ENCODE measurements at places on chromosomes 11 and 22.

DNA sequence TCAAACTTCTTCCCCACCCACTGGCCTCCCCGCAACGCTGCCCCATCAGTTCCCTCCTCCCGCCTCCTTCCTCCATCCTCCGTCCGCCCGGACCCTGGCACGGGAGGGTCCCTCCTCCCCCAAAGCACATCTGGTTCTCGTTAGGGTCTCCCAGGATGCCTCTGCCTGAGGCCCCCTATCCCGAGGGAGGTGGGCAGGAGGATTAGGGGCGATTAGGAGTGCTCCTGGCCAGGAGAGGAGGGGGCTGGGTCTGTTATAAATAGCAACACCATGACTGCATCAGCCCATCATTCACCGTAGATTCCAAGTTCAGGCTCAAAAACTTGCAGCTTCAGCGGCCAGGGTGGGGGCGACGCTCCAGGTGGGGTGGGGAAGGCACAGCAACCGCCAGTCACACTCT, 10.4 kb downstream of the MYRF start:
- no peak for DNase-seq

GRCh38 chr11:10878408-10879214, 20.8 kb upstream of the ZBED5 start:
- DNase-seq, result peak; percentile 35

- DNase-seq, result no peak
These were observed 39.6 kb downstream of the LIF start for GRCh38 chr22:30206944-30207343.

DNA sequence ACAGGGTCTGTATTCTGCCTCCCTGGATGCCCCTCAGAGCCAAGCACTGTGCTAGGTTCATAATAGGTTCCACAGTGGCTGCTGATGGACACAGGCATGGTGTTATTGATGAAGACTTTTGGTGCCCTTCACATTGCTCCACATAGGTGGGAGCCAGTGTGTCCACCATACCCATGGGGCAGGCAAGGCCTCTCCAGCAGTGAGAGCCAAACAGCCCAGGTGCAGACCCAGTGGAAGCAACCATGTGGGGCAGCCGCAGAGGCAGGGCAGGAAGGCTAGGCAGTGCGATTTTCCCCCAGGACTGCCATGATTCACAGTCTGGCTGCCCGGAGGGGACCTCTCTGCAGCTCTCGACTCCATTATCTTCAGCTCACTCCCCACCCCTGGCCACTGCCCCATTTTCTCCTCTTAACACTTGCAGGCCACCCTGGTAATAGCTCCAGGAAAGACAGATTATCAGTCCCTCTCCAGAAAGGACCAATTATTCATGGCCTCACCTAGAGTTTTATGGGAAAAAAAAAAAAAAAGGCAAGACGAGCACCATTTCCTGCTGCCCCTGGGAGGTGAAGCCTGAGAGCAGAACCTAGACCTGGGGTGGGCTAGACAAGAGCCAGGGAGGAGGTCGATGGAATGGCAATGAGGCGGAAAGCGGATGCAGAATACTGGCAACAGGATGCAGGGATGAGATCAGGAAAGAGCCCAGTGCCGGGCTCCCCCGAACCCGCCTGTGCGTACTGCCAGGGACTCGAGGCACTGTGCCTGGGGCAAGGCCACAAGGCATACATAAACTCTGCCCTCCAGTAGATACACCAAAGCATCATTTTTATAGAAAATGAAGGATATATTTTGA, 343.0 kb upstream of the NCAM1 start:
- no peak for DNase-seq

- no peak for DNase-seq
These were observed 13.5 kb downstream of the PHRF1 start for GRCh38 chr11:589798-590197.

- no peak for DNase-seq
These were observed 496 bp downstream of the SYT7 start for GRCh38 chr11:61580271-61580888.

DNA sequence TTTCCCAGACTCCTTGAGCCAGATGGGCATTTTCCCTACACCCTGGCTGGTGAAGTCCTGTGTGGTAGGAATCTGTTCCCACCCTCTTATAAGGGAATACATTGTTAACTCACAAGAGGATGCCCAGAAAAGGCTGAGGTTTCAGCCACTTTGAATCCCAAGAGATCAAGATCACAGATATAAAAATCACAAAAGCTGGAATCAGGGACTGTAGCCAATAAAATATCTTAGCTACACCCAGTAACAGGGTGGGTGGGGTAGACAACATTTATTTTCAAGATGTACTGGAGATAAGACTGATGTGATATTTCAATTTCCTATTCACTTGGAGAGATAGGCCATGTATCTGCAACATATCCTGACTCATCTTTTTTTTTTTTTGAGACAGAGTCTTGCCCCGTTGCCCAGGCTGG, 50.3 kb downstream of the COPB1 start:
- no peak for DNase-seq

DNA sequence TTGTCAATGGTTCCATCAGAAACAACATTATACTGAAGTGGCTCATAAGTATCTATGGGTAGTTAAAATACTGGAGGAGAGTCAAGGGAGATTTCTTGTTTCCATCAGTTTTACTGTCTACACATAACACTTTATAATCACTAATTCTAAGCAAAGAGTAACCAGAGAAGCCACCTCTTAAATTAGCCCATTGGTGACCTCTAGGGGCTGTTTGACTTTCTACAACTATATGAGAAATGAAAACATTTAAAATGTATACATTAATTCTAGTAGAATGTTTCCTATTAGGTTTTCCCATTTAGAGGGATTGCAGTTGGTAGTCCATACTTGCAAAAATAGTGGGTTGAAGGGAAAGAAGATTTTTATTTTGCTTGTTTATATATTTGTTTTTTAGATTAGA, 504.3 kb downstream of the FAM181B start:
- no peak for DNase-seq

GRCh38 chr11:62145261-62145871, 21.6 kb downstream of the INCENP start:
- DNase-seq, result no peak

DNA sequence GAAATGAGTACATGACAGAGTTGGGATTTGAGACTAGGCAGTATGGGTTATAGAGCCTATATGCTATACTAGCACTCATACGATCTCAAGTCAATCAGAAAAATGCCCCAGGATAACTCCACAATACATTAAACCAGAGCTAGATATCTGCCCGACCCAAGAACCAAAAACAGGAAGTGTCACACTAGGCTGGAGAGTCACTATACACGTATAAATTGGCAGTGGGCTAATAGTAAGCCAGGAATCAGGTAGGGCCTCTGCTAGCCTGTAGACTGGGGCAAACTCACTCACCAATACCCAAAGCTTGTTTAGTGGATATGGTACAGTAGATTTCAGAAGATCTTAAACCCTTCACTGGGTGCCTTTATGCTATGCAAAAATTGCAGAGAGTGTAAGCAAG, 16.2 kb upstream of the EIF4G2 start:
- no peak for DNase-seq

GRCh38 chr11:18365741-18366140, 28.6 kb upstream of the LDHA start:
- no peak for DNase-seq

GRCh38 chr11:68832476-68833181, 9.1 kb downstream of the CPT1A start:
- no peak for DNase-seq

DNA sequence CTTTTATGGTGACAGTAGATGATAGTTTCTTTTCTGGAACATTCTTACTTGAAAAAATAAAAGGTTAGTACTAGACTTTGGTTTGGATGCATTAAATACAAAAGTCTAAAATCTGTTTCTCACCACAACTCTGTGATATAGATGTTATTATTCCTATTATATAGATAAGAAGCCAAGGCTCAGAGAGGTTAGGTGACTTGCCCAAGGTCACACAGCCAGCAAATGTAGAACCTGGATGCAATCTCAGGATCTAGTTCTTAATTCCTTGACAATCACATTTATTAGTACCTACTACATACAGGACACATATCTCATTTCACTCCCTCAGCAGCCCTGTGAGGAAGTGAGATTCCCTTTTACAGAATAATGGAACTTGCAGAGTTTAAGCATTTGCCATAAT, 26.3 kb upstream of the SMCO4 start:
- DNase-seq, result no peak

DNA sequence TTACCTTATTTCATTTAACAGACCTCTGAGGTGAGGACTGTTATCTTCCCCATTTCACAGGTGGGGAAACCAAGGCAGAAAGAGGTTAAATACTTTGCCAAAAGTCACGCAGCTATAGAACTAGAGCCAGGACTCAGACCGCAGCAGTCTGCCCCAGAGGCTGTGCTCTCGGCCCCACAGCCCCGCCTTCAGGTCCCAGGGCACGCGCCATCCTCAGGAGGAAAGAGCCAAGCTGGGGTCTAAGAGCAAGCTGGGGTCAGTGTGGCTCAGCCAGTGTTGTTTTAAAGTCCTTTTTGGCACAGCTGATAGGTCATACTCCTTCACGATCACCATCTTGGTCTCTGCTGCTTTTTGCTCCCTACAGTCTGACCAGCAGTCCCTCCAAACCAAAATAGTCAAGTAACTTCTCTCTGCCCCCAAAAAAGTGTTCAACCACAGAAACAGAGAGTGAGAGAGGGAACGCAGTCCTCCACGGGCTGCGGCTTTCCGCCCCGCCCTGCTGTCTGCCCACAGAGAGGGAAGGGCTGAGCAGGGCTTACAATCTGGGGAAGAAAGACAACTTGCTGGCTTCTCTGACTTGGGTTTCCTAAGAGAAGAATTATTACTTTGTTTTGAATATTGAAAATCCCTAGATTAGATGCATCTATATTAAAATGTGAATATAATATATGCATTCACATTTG, 137.2 kb upstream of the OPCML start:
- DNase-seq, result no peak

- no peak for DNase-seq
These were observed 6.0 kb downstream of the APOL1 start for GRCh38 chr22:36258701-36259614.

- DNase-seq, result no peak
These were observed 56.1 kb downstream of the SYT9 start for GRCh38 chr11:7307836-7308235.

GRCh38 chr22:33018232-33018864, 39.8 kb downstream of the SYN3 start:
- peak; percentile 50 for DNase-seq

DNA sequence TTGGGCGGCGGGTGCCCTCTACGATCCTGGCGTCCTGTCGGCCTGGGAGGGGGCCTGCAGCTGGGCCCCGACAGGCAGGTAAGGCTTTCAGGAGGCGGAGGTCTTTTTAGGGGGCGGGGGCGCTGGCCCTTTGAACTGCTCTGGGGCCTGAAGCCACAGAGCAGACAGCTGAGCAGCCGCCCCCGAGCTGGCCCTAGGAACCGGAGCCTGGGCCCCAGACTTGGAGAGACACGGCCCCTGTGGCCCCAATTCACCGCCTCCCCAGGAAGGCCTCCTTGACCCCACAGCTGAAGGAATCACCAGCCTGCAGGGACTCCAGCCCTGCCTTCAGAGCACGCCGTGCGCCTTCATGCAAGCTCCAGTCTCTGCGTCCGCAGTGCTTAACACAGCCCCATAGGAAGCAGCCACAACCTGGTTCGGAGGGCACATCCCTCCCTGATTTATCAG, 618 bp upstream of the CERK start:
- no peak for DNase-seq

DNA sequence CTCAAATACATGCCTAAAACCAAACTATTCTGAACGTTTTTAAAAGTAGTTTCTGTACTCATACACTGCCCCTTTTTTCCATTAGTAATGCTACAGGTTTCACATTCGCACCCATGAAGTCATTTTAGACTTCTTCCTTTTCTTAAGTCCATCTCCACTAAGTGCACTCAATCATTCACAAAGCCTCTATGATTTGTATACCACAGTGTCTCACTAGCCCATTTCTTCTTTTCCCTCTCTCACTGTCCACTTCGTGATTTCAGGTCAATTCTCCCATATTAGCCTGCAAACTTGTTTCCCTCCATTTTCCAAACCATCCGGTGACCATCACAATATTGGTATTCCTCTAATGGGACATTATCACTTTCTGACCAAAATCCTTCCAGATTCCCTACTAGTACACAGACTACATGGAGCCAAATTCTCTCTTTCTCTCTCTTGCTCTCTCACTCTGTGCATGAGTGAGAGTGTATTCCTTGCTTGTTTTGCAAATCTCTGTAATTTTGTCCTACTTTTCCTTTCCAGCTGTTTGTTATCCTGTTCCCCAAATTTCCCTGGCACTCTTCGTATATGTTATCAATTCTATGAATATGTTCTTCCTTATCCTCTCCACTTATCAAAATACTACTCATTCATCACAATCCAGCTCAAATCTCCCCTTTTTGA, 3.4 kb upstream of the ZC3H12C start:
- no peak for DNase-seq

DNA sequence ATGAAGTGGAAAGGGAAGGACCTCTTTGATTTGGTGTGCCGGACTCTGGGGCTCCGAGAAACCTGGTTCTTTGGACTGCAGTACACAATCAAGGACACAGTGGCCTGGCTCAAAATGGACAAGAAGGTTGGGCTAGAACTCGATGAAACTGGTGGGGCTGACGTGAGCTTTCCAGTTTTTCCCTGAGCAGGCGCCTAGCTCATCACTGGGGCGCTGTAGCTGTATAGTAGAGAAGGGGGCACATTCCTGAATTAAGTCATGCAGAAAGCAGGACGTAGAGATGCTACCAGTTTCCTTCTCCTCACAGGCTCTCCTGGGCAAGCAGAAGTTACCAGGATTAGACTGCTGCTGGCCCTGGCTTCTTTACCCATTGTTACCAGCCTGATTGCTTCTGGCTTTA, 33.3 kb downstream of the NF2 start:
- DNase-seq, result no peak

- no peak for DNase-seq
These were observed 165.9 kb downstream of the NAV2 start for GRCh38 chr11:19878520-19878919.

DNA sequence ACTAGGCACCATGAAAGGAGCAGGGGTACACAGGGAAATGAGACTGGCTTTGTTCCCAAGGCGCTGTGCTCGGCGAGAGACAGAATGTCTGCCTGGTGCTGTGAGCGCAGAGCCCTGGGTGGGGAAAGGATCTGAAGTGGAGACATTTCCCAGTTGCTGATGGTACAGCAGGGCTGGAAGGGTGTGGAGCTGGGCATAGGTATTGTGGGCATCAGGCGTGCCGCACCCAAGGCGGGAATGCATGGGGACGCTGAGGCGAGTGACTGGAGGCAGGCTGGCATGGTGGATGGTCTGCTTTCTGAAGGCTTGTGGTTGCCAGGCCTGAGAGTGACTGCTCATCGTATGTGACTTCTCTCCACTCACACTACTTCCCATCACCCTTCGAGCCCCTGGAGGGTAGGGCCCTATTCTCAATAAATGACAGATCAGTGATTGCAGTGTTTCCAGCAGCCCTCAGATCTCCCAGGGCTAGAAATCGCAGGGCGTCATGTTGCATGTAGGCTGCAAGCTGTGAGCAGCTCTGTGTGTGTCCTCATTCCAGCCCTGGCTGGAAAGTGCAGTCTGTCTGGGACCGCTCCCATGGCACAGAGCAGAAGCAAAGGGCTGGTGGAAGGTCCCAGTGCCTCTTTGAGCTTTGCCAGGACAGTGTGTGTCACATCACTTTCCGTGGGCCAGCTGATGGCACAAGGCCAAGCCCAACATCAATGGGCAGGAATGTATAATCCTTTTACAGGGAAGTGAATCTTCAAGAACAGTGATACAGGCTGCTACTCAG, 67.7 kb downstream of the TBC1D22A start:
- DNase-seq, result no peak
